Placental epithelial cell (primary cell): ENCODE measurements at places on chromosomes 13 and 19. TPM values are rescaled to one million over a fixed set of nuclear protein-coding genes. Genes with fewer than 3 reads are reported as not detected.

ZNF8 gene
- 7.9 and 9.4 TPM in 2 replicates for total RNA-seq

ZNF763 gene
- 2.7 and 3.5 TPM in 2 replicates for total RNA-seq

SIGLEC11 gene
- total RNA-seq: 0.22 TPM in 1 of 2 replicates, not detected in the other

TEX26 gene
- not detected in 2 replicates for total RNA-seq

MEF2B gene
- 0.39 TPM in 1 of 2 replicates, not detected in the other for total RNA-seq

CEACAM16 gene
- total RNA-seq: not detected in 2 replicates

OVOL3 gene
- not detected in 2 replicates for total RNA-seq

PROSER3 gene
- 20.0 and 28.6 TPM in 2 replicates for total RNA-seq

NFIX gene
- 2.6 and 5.9 TPM in 2 replicates for total RNA-seq

CLDN10 gene
- total RNA-seq: not detected in 2 replicates

PIH1D1 gene
- total RNA-seq: 84.0 and 118 TPM in 2 replicates

CYSLTR2 gene
- total RNA-seq: not detected in 2 replicates

KIRREL2 gene
- 0.39 TPM in 1 of 2 replicates, not detected in the other for total RNA-seq

CD79A gene
- total RNA-seq: 0.87 TPM in 1 of 2 replicates, not detected in the other

SBK2 gene
- not detected in 2 replicates for total RNA-seq

KIR2DL3 gene
- not detected in 2 replicates for total RNA-seq

MAG gene
- under 0.01 TPM in 1 of 2 replicates, not detected in the other for total RNA-seq

ZNF575 gene
- under 0.01 TPM in 1 of 2 replicates, not detected in the other for total RNA-seq

DOCK6 gene
- total RNA-seq: 29.5 and 34.2 TPM in 2 replicates

BRME1 gene
- total RNA-seq: 0.79 and 0.87 TPM in 2 replicates

KHSRP gene
- 79.7 and 92.4 TPM in 2 replicates for total RNA-seq
